ENCODE measurements at places on chromosomes 4 and X. TPM values are rescaled to one million over a fixed set of nuclear protein-coding genes. Genes with fewer than 3 reads are reported as not detected.
A peak's percentile ranks its signal among the peaks of the same experiment; 100 is the strongest.

DNA sequence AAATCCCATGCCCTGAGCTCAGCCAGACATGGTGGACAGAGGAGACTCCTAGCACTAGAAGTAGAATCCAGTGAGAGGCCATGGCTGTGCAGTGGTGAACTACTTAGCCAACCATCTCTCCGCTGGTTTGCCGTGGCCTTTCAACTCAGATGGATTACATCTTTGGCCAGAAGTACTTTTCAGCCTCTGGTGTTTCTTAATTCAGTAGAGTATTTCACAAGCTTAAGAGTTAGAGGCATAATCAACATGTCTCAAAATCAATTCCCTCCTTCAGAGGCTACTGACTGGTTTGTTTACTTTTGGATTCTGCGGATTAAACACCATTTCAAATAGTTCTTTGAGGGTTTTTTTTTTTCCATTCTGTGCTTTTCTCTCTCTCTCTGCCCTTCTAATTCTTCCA lies 91.1 kb upstream of the PGRMC2 start:
- no peak for DNase-seq

- DNase-seq, result peak; percentile 20
These were observed 4.3 kb upstream of the DDX60L start for GRCh38 chr4:168484626-168485025.

- no peak for DNase-seq
These were observed 186.3 kb downstream of the NWD2 start for GRCh38 chr4:37430718-37431416.

- no peak for DNase-seq
These were observed 2.2 kb upstream of the FBXL5 start for GRCh38 chr4:15657366-15657765.

GRCh38 chr4:101055392-101055791 lies 291.9 kb downstream of the PPP3CA start:
- no peak for DNase-seq

GRCh38 chr4:118284169-118284568 lies 68.6 kb downstream of the PRSS12 start:
- DNase-seq, result no peak

- DNase-seq, result peak; percentile 72
These were observed 520.4 kb downstream of the NLGN4X start for GRCh38 chrX:5708251-5708650.

GRCh38 chr4:148843625-148844024 lies 401.4 kb upstream of the NR3C2 start:
- DNase-seq, result no peak

DRD5 gene
- not detected for total RNA-seq

- peak; percentile 46 for DNase-seq
These were observed 382.7 kb downstream of the UNC5C start for GRCh38 chr4:95165926-95166524.

SPACA5 gene
- 0.78 TPM for total RNA-seq

DNA sequence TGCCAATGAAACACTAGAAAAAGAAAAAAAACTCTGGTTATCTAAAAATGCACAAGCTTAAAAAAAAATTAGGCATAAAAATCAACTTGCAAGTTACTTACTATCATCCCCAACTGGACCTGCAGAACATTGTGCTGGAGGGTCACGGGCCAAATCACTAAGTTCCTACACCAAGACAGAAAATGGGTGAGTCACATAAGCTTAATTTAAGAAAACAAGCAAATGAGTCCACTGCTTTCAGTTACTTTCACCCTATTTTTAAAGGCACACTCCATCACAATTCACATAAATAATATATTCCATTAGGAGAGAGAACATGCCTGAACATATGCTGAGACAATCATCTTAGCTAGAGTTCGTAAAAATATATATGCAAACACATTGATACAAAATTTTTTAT lies 17.7 kb downstream of the UBE2D3 start:
- peak; percentile 12 for DNase-seq

DNA sequence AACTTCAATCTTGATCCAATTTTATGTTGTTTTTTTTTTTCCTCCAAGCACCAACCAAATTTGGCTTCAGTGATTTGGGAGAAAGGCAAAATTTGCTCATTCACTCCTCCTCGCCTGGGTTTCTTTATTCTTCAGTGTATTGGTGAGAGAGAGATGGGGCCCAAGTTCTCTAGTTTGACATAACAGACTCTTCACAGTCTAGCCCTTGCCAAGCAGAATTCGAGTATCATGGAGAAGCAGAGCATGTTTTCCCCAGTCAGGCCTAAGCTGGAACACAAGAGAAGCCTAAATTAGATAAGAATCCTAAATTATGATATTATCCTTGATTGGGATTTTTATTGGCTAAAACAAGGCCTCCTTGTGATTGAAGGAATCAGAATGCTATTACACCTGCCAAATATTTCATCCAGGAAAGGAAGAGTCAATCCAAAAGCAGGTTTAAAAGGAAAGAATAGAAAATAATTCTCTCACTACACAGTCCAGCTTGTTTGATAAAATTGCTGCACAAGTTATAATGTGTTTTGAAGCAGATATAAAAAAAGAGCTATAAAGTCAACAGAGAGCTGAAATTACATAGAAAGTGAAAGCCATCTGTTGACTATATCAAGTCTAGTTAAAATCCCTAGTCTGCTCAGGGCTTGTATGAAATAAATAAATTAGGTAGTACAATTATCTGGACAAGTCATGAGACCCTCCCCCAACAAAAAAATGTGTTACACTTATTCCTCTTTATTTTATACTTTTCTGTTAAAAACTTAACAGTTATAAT lies 39.9 kb upstream of the FAM241A start:
- DNase-seq, result no peak

USP17L24 gene
- total RNA-seq, result not detected

GC gene
- total RNA-seq, result not detected

- DNase-seq, result no peak
These were observed 8.9 kb downstream of the AMER1 start for GRCh38 chrX:64196606-64197005.

GRCh38 chrX:53047228-53047627 lies 1.4 kb upstream of the GPR173 start:
- DNase-seq, result peak; percentile 32

DNA sequence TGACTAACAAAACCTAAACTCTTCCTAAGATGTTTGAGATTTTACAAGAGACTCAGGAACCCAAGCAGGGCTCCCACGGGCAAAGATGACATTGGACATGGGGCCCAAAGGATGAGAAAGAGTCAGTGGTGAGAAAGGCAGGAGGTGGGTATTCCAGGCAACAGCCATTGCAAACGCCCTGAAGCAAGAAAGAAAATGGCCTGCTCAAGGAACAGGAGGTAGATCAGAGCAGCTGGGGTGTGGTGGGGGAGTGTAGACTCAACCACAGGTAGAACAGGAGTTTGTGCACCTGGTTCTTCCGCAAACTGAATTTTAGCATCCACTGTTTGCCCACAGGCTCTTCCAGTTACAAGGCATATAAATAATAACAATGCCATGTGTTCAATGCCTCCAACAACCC lies 3.3 kb downstream of the PPP2R2C start:
- DNase-seq, result no peak

SEL1L3 gene
- total RNA-seq, result 1.6 TPM

VCX gene
- total RNA-seq, result not detected

GALNTL6 gene
- total RNA-seq, result not detected

SLC7A11 gene
- 7.1 TPM for total RNA-seq

GRCh38 chr4:53419208-53419607 lies 41.8 kb downstream of the FIP1L1 start:
- DNase-seq, result no peak

TXK gene
- 2.3 TPM for total RNA-seq

DNA sequence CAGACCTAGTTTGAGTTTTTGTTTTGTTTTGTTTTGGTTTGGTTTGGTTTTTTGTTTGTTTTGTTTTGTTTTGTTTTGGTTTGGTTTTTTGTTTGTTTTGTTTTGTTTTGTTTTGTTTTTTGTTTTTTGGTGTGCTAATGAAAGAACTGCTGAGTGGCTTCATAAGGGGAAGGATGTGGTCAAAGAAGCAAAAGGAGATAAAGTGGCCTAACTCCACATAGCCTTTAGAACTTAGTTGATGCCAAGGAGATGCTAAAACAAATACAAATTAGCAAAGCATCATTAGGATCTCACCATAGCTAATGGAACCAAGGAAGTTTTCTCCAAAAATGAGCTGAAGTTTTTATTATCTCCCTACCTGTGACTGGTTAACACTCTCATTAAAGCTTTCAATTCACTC lies 44.6 kb upstream of the TMEM164 start:
- no peak for DNase-seq

- no peak for DNase-seq
These were observed 225.8 kb upstream of the ETNPPL start for GRCh38 chr4:108988464-108989195.

MAP9 gene
- 6.0 TPM for total RNA-seq

- DNase-seq, result peak; percentile 72
These were observed 17.4 kb downstream of the QDPR start for GRCh38 chr4:17494258-17495190.

GRCh38 chr4:81512757-81513501 lies 41.2 kb upstream of the RASGEF1B start:
- DNase-seq, result no peak

DNA sequence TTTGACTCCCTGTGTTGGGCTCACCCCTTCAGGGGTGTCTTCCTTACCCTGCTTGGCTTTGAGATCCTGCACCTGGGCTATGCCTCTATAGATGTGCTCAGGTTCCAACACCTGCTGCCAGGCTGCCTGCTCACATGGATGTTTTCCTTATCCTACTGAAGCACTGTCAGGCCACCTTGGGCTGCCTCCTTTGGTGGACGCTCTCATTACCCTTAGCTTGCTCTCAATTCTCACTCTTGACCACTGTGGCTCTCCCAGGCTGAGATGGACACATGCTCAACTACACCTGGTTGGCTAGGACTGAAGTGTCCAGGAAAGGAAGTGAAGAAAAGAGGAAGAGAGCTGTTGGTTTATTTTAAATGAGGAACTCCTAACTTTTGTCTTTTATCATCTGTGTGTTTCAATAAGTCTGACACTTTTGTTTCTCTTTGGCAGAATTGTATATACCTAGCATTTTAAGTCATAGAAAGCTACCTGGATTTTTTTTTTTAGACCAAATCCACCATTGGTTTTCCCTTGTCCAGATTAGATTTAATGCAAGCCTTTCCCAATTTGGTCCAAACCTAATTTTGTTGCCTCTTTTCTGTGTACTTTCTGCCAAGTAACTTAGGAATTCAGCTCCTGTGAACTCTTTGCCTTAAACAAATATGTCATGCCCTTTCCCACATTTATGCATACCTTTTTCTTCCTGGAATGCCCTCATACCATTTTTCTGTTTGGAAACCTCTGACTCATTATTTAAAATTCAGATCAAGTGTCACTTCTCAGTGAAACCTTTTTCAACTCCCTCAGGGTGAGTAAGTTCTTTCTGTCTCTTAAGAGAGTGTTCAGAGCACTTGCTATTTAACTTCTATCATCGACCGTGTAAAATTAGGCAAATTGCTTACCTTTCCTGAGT lies 175.8 kb downstream of the GC start:
- no peak for DNase-seq

DNA sequence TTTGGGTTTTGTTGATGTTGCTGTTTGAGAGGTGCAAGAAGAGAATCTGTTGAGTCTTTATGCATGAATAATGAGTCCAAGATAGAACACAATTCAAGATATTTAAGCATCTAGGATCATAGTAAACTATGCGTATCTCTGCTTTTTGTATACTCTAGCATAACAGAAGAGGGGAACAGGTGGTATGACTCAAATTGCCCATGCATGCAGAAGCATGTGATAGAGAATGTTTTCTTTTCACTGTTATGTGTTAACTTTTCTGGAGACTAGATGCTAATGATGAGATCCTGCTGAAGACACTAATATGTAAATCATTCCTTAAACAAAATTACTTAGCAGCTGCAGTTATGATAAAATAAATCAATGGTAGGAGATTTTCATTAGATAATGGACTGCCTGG lies 165.3 kb upstream of the FTHL17 start:
- DNase-seq, result no peak

- peak; percentile 97 for DNase-seq
These were observed 977 bp upstream of the USP9X start for GRCh38 chrX:41084044-41084892.

GRCh38 chr4:155545456-155545855 lies 121.2 kb upstream of the GUCY1A1 start:
- DNase-seq, result no peak

F8A1 gene
- total RNA-seq, result 8.9 TPM

DNA sequence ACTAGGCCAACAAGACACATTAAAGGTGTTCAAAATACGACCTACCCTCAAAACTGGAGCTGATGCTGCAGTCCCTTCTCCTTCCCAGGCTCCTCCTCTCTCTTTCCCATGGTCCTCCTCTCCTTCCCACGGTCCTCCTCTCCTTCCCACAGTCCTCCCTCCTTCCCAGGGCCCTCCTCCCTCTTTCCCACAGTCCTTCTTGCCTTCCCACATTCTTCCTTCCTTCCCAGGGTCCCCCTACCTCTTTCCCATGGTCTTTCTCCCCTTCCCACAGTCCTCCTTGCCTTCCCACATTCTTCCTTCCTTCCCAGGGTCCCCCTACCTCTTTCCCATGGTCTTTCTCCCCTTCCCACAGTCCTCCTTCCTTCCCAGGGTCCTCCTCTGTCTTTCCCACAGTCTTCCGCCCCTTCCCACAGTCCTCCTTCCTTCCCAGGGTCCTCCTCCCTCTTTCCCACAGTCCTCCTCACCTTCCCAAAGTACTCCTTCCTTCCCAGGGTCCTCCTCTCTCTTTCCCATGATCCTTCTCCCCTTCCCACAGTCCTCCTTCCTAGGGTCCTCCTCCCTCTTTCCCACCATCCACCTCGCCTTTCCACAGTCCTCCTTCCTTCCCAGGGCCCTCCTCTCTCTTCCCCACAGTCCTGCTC lies 54.2 kb downstream of the SH3KBP1 start:
- DNase-seq, result no peak

SMIM43 gene
- not detected for total RNA-seq

DNA sequence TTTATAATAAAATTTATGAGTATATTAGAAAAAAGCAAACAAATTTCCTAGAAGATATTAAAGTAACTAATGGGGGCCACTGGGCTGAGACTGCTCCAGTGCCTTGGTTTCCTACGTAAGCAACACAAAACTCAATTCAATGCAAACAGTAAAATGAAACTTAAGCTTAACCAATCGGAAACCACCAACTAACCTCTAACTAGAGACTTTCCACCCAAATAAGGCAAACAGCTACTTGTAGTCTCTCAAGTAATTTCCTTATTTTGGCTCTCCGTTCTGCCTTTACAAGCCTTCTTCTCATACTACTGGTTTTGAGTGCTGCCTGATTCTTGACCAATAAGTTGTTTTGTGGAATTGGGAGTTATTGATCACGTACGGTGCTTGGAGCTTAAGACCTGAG lies 167.3 kb upstream of the VEGFC start:
- peak; percentile 91 for DNase-seq

DNA sequence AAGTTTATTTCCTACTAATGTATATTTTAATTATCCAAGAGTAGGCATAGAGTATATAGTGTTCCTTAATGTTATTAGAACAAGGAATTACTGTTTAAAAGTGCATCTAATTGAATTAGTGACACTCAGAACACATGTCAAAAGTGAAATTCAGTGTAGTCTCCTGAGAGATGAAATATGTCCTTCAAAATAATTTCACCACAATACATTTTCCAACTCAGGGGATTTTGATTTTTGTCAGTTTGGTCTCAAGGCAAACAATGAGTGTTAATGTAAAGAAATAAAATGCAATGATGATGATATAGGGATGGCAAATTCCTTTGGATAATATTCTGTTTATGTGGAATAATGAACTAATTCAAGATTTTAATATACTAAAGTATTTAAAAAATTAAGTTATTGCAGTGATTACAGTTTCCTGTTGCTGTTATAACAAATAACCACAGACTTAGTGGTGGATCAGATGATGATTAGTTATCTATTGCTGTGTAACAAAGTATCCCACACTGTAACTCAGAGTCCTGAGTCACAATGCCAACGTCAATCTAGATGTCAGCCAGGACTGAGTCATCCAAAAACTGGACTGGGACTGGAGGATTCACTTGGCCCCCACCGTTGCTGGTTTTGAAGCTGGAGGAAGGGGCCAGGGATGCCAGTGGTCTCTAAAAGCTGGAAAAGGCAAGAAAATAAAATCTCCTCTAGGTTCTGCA lies 148.0 kb upstream of the SLC7A11 start:
- no peak for DNase-seq

Data from RPMI7951 (cell line).